Cerebellar cortex (tissue), 1 donor: ENCODE measurements at places on chromosomes 6 and 20.
A peak's percentile ranks its signal among the peaks of the same experiment; 100 is the strongest.

GRCh38 chr6:14068133-14068532 lies 49.4 kb upstream of the CD83 start:
- DNase-seq, result no peak

DNA sequence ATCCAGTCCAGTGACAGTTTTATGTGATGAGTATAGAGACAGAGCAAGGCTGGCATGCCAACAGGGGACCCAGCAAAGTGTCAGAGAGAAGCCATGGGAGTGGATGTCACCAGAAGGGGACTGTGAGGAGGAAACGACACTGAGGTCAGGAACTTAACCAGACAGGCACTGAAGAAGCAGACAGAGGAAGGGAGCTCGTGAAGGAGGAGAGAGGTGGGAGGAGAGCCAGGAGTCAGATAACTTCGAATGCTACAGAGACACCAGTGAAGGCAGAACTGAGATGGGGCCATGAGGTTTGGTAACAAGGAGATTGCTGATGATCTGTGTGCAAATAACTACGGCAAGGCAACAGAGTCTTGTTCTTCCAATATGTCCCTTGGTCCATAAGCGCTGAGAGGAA lies 211.1 kb upstream of the FOXA2 start:
- DNase-seq, result no peak

- no peak for DNase-seq
These were observed 198.8 kb upstream of the CDYL start for GRCh38 chr6:4577406-4577805.

- no peak for DNase-seq
These were observed 67.7 kb downstream of the TMEM244 start for GRCh38 chr6:129793447-129793846.

DNA sequence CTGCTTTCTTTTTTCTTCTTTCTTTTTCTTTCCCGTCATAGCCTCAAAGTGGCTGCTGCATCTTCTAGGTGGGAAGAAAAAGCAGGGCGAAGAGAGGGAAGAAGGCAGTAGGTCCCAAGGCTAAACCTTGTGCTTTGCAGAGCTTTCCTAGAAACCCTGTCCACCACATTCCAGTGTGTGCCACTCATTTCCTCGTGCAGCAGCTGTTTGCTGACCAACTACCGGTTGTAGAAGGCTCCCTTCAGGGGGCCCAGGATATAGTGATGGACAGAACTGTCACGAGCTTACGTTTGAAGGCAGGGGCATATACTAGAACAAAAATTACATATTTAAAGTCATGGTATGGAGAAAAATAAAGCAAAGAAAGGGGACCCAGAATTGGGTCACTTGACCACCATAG lies 103.0 kb downstream of the SASH1 start:
- no peak for DNase-seq

DNA sequence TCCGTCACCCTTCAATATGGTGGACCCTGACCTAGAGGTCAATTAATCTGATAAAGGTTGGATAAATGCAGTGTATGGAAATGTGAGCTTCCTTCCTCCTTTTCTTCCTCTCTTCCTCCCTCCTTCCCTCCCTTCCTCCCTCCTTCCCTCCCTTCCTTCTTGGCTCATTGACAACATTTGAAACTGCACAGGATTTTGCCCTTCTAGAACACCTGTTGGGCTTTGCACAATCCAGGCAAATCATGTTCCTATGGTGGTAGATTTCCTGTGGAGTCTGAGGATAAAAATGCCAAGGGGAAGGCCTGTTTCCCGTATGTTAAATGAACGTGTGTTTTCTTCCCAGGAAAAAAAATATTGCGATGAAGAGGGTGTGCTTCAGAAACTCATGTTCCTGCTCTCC lies 642.8 kb downstream of the EPM2A start:
- DNase-seq, result no peak

DNA sequence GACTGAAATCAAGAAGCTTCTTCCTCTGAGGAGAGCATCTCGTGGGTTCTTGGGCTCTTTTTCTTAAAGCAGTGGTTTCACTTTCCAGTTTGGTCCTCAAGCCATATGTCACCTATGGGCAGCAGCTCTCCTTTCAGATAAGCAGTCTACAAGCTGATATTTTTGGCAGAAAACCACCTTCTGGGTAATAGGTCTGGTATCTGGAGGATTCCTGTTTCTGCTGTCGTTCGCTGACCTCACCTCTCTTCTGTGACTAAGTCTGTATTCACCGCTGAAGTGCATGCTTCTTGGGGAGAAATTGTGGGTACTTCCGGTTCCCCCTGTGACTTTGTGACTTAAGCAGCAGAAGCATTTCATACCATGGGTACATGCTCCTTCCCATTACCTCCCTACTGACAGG lies 193.6 kb downstream of the EDN1 start:
- DNase-seq, result no peak

DNA sequence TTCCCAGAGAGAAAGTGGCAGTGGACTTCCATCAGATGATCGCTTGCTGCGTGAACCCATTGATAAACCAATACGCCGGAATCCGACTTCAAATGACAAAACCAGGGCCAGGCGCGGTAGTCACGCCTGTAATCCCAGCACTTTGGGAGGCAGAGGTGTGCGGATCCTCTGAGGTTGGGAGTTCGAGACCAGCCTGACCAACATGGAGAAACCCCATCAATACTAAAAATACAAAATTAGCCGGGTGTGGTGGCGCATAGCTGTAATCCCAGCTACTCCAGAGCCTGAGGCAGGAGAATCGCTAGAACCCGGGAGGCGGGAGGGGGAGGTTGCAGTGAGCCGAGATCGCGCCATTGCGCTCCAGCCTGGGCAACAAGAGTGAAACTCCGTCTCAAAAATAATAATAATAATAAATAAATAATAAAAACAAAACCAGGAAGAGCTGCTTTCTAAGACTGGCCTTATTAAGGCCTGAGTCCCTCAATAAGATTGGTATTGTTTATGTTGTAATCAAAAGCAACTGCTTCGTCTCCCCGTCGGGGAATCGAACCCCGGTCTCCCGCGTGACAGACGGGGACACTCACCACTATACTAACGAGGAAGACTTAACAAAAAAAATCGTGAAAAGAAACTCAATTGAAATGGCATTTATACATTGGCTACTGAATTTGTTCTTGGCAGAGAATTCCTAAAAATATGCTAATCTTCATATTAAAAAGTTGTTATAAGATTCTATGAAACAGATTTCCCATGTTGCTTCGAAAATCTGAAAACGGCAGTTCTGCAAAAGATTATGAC lies 110.2 kb upstream of the ZNF184 start:
- DNase-seq, result peak; percentile 46

GRCh38 chr6:81465859-81466258 lies 286.6 kb downstream of the TENT5A start:
- DNase-seq, result no peak

DNA sequence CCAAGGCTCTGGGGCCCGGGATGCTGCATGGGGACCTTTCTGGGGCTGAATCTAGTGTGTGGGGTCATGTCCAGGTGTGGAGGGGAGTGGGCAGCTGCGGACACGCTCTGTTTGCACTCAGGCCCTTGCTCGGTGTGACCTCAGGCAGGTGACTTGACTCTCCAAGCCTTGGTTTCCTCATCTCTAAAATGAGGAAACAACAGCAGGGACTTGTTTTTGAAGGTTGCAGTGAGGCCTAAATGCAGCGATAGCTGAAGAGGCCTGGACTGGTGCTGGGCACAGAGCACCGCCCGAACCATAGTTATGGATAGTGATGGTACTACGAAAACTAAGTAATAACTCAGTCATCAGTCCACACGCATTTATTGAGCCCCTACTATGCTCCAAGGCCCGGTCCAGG lies 91.8 kb downstream of the NOL4L start:
- no peak for DNase-seq

- DNase-seq, result no peak
These were observed 25.3 kb upstream of the CHD6 start for GRCh38 chr20:41643504-41643938.

DNA sequence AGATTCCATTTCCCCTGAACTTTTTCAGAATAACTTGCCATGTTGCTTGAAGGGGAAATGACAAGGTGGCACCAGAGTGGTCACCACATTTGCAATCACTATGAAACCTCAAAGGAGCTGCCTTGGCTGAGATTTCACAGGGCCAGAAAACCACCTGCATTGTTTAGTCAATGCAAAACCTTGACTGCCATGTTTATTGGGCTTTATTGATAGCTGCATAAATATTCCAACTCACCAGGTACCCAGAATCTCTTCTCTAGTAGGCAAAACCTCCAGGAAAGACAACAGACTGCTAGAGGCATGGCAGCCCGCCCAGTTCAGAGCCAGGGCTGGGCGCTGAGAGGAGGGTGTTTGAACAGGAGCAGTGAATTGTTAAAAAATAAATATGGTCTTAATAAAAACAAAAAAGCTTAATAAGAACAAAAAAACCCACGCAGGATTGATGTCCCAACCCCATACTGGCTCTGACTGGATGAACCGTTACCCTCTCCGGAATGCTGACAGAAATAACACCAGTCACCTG lies 375.6 kb downstream of the ZFAND3 start:
- no peak for DNase-seq

GRCh38 chr20:891706-892080 lies 24.4 kb downstream of the ANGPT4 start:
- DNase-seq, result no peak

DNA sequence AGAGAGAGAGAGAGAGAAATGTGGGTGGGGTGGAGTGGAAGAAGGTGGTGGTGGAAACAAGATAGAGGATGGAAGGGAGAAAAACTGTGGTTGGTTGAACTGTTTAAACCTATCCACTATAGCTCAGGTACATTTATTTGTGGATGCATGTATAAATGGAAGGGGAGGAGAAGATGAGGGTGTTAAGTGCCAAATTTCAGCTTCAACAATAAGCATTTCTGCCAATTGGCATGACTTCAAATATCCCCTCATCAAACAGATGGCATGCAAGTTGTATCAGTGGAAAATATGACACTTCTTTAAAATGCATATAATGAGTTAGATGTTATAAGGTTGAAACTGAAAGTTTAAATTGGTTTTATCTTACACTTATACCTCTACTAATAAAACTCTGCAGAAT lies 216.1 kb downstream of the LMBRD1 start:
- peak; percentile 79 for DNase-seq

DNA sequence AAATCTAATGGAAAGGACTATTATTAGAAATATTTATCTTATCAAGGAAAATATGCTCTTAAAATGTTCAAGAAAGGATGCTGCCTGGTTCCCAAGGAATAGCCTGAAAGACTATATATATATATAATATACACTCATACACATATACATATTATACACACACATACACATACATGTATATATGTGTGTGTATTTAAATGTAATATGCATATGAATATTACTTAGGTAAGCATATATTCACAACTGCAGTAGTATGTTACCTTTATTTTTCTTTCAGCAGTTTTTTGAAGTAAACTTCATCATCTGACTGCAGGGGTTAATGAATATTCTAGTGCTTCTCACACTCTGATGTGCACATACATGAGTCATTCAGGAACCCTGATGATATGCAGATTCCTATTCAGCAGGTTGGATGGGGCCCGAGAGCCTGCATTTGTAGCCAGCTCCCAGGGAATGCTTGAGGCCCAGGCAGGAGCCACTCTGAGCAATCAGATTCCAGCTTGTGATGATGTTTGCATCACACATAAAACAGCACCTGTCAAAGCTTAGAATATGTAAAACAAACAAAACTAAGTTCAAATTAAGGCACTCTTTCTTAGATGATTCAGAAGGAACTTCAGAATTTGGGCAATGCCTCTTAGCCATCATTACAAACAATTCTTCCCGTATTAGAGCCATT lies 16.1 kb downstream of the MYLK4 start:
- no peak for DNase-seq

GRCh38 chr20:58619864-58620431 lies 31.1 kb upstream of the STX16 start:
- DNase-seq, result no peak

GRCh38 chr20:1810926-1811620 lies 84.1 kb upstream of the SIRPA start:
- DNase-seq, result no peak

- no peak for DNase-seq
These were observed 8.9 kb upstream of the NR2E1 start for GRCh38 chr6:108156938-108157233.

GRCh38 chr20:5400164-5400762 lies 83.5 kb upstream of the PROKR2 start:
- no peak for DNase-seq

- no peak for DNase-seq
These were observed 9.8 kb downstream of the FAM83D start for GRCh38 chr20:38935967-38936407.

DNA sequence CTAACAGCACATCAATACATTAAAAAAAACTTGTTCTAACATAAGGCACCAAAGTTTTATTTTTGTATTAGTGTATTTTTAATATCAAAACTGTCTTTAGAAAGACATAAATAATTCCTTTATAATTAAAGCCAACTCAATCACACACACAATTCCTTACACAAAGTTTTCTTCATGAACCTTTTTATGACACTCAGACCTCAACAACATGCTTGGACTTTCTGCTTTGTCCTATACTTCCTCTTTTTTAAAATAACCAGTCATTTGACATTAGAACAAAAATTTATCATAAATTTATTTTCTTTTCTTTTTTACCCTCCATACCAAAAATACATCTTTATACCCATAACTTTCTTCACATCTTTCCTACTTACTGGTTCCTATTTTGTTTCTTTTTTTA lies 292.0 kb upstream of the ARID1B start:
- DNase-seq, result no peak

- DNase-seq, result no peak
These were observed 47.4 kb downstream of the RBM38 start for GRCh38 chr20:57438552-57438951.
